Pancreas (tissue), 10 donors: ENCODE measurements at places on chromosomes 13 and 19.
A peak's percentile ranks its signal among the peaks of the same experiment; 100 is the strongest.

GRCh38 chr13:80235166-80235966 is 105.6 kb downstream of the SPRY2 start:
- H3K27me3 ChIP-seq: no peaks in the 10 kb centered on the region
- H3K4me3 ChIP-seq: no peak overlapping the region
- no peak overlapping the region for H3K27ac ChIP-seq
- no peaks in the 10 kb centered on the region for H3K36me3 ChIP-seq
- H3K4me1 ChIP-seq: no peaks in the 10 kb centered on the region
- no peak for DNase-seq

DNA sequence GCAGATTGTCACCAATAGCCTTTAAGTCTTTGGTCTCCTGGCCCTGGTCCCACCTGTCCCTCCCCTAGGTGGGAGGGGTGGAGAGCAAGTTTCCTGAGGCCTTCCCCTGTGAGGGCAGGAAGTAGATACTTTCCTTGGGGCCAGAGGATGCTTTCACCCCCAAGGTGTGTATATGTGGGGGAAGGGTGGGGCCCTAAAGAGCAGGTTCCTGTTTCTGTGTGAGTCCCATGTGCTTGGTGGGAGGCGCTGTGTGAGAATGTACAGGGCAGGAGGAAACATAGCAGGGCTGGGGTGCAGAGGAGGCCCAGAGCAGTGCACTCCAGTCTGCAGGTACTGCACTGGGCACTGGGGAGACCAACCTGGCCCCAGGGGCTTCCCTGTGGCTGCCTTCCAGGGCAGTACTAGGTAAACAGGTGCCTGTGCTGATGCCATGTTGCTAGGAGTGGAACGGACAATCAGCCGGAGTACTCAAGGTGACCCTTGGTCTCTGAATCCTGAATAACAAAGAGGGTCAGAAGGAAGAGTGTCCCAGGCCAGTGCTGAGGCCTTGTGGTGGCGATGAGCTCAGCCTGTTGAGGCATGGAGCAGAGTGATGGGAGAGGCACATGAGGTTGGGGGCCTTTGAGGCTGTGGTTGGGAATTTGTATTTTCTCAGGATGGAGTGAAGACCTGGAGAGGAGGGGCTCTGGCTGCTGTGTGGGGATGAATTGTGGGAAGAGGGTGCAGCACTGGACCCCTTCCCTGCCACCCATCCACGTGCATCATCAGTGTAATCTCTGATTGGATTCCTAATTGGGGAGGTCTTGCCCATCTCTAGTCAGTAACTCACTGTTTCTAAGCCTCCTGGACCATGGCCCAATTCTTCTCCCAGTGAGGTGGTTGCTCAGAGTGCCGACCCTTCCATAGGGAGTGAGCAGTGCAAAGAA is 5.1 kb downstream of the EGLN2 start:
- H3K27me3 ChIP-seq: no peaks in the 10 kb centered on the region
- peaks cover 49% of the 10 kb centered on the region for H3K4me1 ChIP-seq
- peak; percentile 72 for DNase-seq
- H3K27ac ChIP-seq: peak overlapping the region; percentile 13

DNA sequence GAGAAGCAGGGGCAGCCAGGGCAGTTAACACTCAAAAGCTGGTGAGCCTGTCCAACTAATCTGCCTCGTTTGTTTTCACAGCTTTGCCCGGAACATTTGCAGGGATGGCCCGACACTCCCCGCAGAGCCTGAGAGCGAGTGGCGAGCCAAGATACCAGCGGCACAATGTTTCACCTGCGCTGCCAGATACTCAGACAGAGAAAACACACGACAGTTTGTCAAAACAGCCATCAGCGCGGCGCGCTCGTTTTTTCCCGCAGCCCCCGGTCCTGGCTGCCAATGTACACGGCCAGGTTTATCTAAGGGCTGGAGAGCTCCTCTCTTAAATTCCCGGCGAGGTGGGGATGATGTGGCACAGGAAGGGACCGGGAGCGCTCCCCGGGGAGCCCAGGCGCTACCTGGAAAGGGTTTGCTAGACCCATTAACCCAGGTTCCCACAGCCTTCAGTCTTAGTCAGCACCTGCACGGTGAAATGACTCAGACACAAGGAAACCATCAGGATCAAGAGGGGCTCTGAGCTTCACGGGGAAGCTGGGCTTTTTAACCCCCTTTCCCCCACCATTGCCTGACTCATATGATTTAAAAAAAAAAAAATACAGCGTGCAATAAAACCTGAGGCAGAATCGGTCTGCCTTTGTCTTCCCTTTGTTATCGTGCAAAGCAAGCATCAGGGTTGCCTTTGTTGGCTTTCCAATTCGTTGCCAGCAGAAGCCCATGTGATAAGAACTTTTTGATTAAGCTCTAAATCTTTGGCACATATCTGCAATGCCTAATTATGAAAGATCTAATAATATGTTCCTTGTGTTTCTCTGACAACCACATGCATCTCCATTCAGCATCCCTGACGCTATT is 186.2 kb downstream of the EFNB2 start:
- no peak overlapping the region for H3K4me3 ChIP-seq
- no peak for DNase-seq
- H3K27me3 ChIP-seq: no peaks in the 10 kb centered on the region
- H3K36me3 ChIP-seq: no peaks in the 10 kb centered on the region
- no peak overlapping the region for H3K27ac ChIP-seq

- DNase-seq: no peak
- H3K27me3 ChIP-seq: no peaks in the 10 kb centered on the region
- peaks cover 5% of the 10 kb centered on the region for H3K4me1 ChIP-seq
- H3K4me3 ChIP-seq: no peak overlapping the region
- H3K27ac ChIP-seq: no peak overlapping the region
These were observed 316.0 kb upstream of the ARGLU1 start for GRCh38 chr13:106883976-106884375.

GRCh38 chr19:35093941-35094647 is 21.5 kb upstream of the FXYD3 start:
- no peak overlapping the region for H3K27ac ChIP-seq
- no peaks in the 10 kb centered on the region for H3K36me3 ChIP-seq
- no peak overlapping the region for H3K4me3 ChIP-seq
- peaks cover 5% of the 10 kb centered on the region for H3K4me1 ChIP-seq
- H3K27me3 ChIP-seq: no peaks in the 10 kb centered on the region
- DNase-seq: no peak

GRCh38 chr13:99894840-99895443 is 76.6 kb downstream of the ZIC5 start:
- no peaks in the 10 kb centered on the region for H3K36me3 ChIP-seq
- H3K4me3 ChIP-seq: peak overlapping the region; percentile 14
- H3K4me1 ChIP-seq: no peaks in the 10 kb centered on the region
- H3K27ac ChIP-seq: no peak overlapping the region

DNA sequence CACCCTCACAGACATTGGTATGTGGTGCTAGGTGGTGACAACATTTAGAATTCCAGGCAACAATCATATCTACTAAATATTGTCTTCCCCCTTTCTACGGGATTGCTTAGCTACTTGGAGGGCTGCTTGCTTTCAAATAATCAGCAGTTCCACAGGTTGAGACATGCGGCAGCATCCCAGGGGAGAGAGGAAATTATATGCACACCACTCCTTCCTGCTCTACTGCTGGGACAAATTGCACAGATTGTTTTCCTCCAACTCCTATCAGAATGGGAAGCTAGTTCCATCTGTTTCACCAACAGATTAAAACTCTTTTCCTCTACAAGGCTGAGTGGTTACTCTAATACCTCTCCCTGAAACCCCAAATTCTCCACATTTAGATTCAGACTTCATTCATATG is 275.4 kb downstream of the DNAJC15 start:
- no peaks in the 10 kb centered on the region for H3K36me3 ChIP-seq
- H3K27ac ChIP-seq: no peak overlapping the region
- peaks cover 8% of the 10 kb centered on the region for H3K4me1 ChIP-seq
- H3K27me3 ChIP-seq: no peaks in the 10 kb centered on the region
- H3K4me3 ChIP-seq: no peak overlapping the region
